Fibroblast of villous mesenchyme (primary cell): ENCODE measurements at places on chromosomes 5 and 9. TPM values are rescaled to one million over a fixed set of nuclear protein-coding genes. Genes with fewer than 3 reads are reported as not detected.

GRCh38 chr5:103305809-103306208 is 47.2 kb downstream of the MACIR start:
- no peak for DNase-seq

DNA sequence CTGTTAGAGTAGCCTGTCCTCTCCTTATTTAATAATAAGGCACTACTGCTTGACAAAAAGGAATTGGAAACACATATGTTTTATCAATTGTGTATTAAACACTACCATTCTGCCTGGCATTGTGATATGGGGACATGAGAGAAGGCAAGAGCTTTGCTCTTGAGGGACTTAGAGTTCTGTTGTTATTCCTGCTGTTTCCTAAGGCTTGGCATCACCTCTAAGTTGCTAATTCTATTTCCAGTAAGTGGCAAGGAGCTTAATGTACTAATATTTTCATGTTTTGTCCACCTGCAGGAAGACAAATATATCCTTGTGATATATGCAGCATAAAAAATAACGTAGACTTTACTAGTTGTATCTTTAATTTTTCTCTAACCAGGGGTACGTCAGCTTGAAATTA is 12.6 kb downstream of the HMGCR start:
- no peak for DNase-seq

GRCh38 chr5:41356786-41357185 is 143.5 kb upstream of the C6 start:
- DNase-seq: no peak

DNA sequence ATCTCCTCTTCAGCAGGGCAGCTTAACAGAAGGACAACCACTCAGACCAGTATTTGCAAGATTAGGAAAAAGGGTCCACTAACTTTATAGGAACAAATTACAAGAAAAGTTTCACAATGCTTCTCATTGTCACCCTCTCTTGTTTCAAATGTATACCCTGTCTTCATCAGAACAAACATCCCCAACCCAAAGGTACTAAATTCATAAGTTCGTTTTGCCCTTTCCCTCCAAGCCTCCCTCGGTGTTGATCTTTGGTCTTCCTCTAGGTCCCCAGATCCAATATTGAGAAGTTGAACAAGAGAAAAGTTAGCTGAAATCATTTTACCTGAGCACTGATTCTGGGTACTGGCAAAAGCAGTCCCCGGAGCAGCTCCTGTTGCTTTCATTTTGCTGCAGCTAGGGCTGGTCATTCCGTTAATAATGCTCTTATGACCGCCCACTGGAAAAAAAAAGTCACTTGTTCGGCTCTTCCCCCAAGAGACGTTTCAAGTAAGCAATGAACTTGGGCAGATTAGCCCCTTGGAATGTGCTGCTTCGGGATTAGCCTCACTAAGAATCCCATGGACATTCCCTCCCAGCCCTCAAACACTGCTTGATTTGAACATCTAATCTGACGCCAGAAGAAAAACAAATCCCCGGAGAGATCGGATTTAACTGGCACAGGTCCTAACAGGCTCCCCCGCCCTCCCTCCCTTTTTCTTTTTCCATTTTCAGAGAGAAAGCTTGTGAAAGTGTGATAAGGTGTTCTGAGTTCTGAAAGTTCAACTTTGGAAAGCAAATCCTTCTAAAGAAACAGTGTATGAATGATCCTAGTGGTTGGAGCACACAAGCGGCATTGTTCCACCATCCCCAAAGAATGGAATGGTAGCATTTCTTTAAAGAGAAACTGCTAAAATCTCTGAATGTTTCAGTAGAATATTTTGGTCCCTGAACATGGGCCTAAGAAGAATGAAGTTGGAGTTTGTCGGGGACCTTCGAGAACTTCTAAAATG is 252.5 kb downstream of the TRPM3 start:
- DNase-seq: peak; percentile 24

GRCh38 chr9:135673941-135674340 is 10.8 kb downstream of the LCN9 start:
- no peak for DNase-seq

GRCh38 chr9:21075484-21075883 is 2.3 kb downstream of the IFNB1 start:
- no peak for DNase-seq

GRCh38 chr5:160369990-160370712 is at the start of gene C1QTNF2:
TSS of gene C1QTNF2 (minus strand) at chr5:160370626. CDS start at chr5:160355011, 15,615 bp downstream.
- DNase-seq: peak; percentile 59

DNA sequence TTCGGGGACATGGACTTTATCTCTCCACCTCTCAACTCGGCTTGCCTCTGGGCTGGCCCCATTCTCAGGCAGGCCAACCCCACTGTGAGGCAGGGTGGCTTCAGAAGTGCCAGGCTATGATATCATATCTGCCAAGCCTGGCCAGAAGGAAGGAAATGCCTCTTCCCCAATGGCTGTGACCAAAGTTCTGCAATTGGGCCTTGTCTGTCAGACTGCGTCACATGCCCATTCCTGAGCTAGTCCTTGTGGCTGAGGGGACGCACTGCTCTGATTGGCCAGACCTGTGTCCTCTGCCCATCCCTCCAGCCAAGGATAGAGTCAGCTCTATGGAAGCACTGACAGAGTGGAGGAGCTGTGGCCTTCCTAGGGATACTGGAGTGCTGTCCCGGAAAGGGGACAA is 11.9 kb downstream of the SMIM23 start:
- DNase-seq: no peak

DNA sequence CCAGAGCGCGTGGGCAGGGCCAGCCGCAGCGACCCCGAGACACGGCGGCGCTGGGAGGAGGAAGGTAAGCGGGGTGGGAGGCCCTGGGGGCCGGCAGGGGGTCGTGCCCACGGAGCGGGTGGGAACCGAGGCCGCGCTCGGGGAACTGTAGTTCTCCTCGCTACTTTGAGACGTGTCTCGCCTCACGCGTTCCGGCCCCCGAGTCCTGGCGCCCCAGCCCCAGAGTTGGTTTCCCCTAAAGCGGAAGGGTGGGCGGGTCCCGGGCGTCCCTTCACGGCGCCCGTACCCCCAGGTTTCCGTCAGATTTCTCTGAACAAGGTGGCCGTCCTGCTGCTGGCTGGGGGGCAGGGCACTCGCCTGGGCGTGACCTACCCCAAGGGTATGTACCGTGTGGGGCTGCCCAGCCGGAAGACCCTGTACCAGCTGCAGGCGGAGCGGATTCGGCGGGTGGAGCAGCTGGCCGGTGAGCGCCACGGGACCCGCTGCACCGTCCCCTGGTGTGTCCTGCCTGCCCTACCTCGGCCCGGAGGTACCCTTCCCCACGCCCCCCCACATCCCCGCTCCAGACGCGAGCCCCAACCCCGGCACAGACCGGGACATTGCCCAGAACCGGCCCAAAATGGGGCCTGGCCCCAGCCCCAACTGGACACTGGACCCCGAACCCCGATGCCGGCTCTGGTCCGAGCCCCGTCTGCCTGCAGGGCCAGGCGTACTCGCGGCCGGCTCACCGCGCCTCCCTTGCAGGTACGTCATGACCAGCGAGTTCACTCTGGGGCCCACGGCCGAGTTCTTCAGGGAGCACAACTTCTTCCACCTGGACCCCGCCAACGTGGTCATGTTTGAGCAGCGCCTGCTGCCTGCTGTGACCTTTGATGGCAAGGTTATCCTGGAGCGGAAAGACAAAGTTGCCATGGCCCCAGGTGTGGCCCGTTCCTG is 709 bp downstream of the UAP1L1 start:
- no peak for DNase-seq

DNA sequence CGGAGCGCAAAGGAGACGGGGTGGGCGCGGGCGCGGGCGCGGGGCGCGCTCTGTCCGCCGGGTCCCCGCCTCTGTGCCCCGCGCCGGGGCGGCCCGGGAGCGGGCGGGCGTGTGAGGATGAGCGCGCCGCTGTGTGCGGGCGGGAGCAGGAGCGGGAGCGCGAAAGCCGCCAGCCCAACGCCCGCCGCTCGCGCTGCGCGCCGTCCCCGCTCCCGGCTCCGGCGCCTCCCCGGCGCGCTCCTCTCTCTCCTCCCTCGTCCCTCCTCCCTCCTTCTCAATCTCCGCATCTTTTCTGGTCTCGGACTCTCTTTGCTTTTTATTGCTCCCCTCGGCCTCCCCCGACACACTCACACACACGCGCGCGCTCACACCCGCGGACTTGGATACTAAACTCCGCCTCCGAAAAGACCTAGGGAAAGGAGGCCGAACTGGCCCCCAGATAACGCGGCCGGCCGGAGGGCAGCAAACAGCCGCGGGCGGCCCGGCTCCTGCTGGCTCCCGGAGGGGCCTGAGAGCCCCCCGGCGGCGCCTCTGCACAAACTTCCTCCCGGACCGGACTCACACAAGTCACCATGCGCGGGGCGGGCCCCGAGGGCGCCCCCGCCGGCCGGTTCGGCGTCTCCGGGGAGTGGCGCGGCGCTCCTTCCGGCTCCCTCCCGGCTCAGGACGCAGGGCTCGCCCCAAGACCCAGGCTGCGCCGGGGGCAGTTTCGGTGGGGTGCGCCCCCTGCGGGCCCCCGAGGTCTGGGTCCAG is at the start of gene FIBCD1:
Gene FIBCD1 (minus strand): TSS at position 596 of the 753 bp plus-strand sequence. CDS start 640 bp downstream, outside the sequence.
- DNase-seq: peak; percentile 44

DNA sequence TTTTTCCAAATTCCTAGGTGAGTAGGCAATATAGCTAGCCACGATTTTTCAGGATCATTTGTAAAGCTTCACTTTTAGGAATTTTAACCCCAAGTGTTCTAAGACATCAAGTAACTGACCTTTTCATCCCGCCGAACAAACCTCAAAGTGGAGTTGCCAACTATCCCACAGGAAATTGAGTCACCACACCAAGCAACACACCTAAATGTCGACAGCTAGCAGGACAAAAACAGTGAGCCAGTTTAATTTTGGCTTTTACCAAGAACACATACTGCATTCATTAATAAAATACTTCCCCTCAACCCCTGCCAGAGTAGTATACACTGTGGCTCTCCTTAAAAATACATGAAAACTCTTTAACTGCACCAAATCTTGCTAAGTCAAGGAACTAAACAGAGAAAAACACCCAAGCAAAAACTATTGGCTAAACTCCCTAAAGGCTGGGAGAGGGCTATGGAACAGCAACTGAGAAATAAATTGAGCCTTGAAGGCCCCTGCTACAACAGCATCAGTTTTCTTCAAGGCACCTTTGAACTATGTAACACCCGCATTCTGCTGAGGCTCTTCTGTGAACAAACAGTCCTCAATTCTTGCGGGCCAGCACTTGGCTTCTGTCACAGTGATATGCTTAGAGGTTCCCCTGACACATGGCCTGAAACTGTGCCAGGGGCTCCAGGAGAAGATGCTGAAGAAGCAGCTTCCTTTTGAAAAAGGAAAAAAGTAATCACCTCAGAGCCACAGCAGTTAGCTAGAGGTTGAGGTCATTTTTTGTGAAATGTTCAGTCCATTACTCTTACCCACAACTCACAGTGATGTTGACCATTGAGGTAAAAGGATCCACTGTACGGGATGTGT is 459.6 kb downstream of the RAB3C start:
- peak; percentile 68 for DNase-seq

- DNase-seq: peak; percentile 36
These were observed 103.5 kb downstream of the NDUFAF2 start for GRCh38 chr5:61048534-61048933.

GRCh38 chr9:78294290-78295176 is 2.4 kb upstream of the PSAT1 start:
- DNase-seq: no peak

DNA sequence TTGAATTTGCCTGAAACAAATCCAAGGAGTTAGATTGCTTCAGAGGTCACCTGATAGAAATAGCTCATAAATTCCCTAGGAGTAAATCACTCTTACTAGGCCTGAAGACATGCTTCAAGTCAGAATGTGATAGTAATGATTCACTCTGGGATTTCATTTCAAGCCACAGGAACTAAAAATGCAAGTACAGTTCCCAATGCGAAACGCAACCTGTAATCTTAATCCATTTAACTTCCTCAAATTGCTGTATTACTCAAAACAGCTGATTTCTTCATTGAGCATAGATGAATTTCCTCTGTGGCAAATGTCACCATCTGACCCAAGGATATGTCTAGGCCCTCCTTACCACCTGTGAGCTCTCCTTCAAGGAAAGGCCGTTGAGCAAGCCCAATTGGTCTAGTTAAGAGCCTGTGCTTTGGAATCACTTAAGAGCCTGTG is 32.1 kb upstream of the IL6ST start:
- peak; percentile 86 for DNase-seq

GRCh38 chr9:18124760-18125159 is 349.2 kb upstream of the ADAMTSL1 start:
- DNase-seq: no peak

GRCh38 chr9:27336126-27336525 is 39.2 kb upstream of the EQTN start:
- peak; percentile 73 for DNase-seq

GRCh38 chr9:20703146-20703545 is 19.1 kb downstream of the FOCAD start:
- DNase-seq: no peak

GRCh38 chr5:109080896-109081295 is 328.9 kb downstream of the PJA2 start:
- DNase-seq: no peak

DNA sequence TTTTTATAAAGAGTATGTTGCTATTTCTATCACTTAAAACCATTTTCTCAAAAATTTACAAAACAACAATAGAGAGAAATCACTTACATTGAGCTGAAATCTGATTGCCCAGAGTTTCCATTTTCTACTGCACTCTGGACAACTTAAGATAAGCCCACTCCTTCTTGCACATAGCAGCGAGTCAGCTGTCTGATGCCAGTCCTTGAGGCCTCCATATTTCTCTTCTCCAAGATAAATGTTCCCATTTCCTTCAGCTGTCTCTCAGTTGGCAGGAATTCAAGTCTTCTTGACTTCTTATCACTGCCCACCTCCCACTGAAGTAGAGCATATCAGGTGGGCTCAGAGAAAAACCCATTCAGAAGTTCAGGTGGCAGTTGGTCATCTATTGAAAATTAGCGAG is 78.5 kb upstream of the PIP5K1B start:
- no peak for DNase-seq

The CNOT6 gene
- 8.7 and 16.4 TPM in 2 replicates for total RNA-seq

The HAUS6 gene
- 16.8 and 23.7 TPM in 2 replicates for total RNA-seq

The ERAP2 gene
- 15.8 and 64.8 TPM in 2 replicates for total RNA-seq

The TAF11L10 gene
- total RNA-seq: not detected in 2 replicates
